ENCODE measurements at places on chromosomes 7 and 10.
A peak's percentile ranks its signal among the peaks of the same experiment; 100 is the strongest.

GRCh38 chr7:92034116-92034515 is 93.5 kb downstream of the AKAP9 start:
- no peak for DNase-seq

GRCh38 chr7:33873981-33874750 is 31.2 kb upstream of the BMPER start:
- DNase-seq, result no peak

DNA sequence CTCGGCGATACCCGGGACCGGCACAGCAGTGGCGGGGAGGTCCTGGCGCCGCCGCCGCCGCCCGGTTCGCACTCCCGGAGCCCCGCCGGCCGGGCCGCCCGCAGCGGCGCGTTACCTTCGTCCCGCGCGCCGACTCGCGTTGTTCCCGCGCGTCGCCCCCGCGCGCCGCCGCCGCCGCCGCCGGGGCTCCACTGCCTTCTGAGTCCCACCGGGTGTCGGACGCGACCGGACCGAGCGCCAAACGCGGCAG is at the start of gene EZH2:
Gene EZH2, minus strand, starts transcription at position 243 of the 250 bp plus-strand sequence. CDS start 36,993 bp downstream, outside the sequence.
- DNase-seq, result no peak

- DNase-seq, result no peak
Measured at GRCh38 chr10:75466886-75467285, 35.5 kb downstream of the LRMDA start.

- no peak for DNase-seq
Measured at GRCh38 chr10:45581216-45581549, 91.4 kb downstream of the ZFAND4 start.

- DNase-seq, result peak; percentile 17
Measured at GRCh38 chr7:133051066-133051465, 30.8 kb downstream of the CHCHD3 start.

DNA sequence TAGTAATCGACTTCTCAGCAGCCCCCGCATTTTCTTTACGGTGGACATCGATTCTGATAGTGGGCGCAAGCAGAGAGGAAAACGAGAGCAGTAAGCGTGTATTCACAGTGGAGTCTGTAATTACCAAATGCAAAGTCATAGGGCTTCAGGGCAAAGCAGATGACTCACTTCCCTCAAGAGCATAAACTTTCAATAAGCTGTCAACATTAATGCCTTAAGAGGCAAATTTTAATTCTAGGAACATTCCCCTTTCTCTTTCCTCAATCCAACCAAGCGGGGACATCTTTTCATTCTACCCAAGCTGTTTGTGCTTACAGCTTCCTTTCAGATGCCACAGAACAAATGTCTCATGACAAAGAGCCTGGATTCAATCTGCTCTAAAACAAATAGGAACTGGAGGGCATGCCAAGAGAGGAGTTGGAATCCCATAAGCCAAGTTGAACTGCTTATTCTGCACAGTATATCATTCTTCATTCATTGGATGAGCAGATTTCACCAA is 48.6 kb downstream of the MALSU1 start:
- no peak for DNase-seq

DNA sequence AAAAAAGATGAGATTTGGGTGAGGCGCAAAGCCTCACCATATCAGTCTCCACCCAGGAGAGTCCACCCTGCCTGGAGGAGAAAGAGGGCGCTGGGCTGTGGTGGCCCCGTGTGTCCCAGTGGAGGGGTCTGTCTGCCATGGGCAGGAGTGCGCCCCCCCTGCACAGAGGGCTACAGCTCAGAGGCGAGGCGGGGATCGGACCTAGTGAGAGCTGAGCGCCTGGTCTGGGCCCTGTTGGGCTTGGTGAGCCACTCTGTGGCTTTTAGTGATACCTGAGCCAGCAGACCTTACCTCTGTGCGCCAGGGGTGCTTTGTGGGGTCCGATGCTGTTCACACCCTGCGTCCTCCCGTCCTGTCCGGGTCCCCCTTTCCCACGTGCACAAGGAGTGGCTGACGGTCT is 25.9 kb upstream of the GNA12 start:
- DNase-seq, result no peak

DNA sequence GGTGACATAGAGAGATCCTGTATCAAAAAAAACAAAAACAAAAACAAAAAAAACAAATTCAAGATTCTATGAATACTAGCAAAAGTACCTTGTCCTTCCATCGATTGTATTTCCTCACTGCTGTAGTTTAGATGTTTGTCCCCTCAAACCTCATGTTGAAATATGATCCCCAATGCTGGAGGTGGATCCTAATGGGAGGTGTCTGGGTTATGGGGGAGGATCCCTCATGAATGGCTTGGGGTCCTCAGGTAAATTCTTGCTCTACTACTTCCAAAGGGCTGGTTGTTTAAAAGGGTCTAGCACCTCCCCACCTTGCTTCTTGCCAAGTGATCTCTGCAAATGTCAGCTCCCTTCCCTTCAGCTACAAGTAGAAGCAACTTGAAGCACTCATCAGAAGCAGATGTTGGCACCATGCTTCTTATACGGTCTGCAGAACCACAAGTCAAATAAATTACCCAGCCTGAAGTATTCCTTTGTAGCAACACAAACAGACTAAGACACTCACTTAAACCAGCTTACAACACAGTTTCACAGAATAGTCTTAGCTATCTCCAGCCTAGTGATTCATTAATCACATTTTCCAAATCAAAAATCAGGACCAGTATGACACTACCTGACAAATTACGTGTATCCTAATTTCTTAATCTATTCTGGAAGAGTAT is 20.7 kb downstream of the ABI1 start:
- DNase-seq, result no peak

DNA sequence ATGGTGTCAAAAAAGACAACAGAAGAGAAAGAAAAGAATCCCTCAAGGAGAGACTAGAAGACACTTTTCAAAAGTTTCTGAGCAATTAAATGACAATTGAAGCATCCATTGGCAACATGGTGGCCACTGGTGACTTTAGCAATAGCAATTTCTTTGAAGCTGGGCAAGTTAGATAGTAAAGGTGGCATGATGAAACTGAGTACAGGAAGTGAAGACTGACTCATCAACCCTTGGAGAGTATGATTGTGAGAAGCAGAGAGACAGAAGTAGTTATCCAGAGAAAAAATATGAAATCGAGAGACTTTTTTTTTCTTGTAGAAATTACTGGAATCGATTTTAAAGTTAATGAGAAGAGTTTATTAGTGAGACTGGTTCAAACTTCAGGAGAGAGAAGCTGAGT is 52.5 kb downstream of the DGKB start:
- DNase-seq, result no peak

- DNase-seq, result no peak
Measured at GRCh38 chr7:44378744-44379143, 53.4 kb upstream of the CAMK2B start.

- no peak for DNase-seq
Measured at GRCh38 chr10:63217120-63217605, 84.0 kb downstream of the NRBF2 start.

- DNase-seq, result no peak
Measured at GRCh38 chr7:149469806-149470205, 8.9 kb upstream of the ZNF777 start.

DNA sequence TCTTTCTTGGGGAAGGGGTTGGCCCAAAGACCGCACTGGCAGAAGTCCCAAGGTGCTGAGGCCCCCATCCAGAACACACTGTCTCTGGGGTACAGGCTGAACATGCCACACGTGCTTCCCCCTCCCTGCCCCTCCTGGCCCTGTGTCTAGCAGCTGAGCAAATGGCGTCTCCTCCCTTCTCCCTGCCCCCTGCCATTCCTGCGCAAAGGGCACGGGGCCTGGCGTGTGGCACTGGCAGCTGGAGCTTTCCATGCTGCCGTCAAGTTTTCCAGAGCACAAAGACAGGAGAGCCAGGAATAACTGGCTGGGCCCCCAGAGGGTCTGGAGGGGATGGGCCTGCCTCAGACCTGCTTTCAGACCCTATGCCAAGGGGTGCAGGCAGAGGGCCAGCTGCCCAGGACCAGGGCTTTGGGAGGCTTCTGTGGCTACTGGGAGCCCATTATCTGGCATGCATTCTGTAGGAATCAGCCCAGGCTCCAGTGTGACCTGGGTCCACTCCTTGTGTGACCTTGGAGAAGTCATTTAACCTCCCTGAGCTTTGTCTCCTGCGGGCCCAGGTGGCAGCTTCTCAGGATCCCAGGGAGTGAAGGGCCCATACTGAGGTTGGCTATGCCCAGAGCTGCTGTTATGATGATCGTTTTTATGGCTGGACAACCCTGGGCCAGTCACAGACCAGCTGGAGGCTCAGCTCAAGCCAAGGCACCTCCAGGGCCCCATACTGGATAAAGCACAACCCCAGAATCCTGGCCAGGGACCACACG is 710 bp upstream of the LDB3 start:
- no peak for DNase-seq

DNA sequence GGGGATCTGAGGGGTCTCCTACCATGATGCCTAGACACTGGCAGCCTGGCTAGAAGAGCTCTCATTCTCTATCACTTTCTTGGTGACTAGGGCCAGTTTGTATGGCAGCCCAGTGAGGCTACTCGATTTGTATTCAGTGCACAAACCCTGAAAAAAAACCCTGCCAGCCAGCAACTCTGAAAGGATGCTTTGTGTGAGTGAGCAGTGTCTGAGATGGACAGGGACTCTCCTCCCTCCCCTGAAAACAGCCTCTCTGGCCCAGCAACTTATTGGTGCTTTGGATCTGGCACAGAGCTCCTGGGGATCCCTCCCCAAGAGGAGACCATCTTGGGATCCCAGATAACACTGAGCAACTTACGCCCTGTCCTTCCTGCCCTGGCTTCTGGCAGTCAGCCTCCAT is 10.8 kb upstream of the LRRC4 start:
- DNase-seq, result no peak

DNA sequence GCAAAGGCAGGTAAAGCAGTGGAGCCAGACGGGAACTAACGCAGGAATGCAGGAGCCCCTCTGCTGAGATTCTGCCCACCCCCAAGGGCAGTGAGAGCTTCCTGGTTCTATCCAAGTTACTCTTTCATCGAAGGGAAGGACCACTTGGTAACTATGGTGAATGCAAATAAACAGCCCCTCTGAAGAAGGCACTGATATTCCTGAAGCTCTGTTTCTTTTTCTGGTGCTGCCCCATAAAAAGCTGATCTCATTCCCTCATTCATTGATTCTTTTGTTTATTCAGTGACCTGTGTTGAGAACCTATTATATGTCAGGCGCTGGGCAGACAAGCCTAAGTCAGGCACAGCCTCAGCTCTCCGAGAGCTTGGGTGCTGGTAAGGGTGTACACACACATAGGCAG is 217.3 kb downstream of the SNX10 start:
- peak; percentile 63 for DNase-seq

Measured in NCI-H187 (cell line).